CD14-positive monocyte (primary cell): ENCODE measurements at places on chromosomes 16 and 17.

DNA sequence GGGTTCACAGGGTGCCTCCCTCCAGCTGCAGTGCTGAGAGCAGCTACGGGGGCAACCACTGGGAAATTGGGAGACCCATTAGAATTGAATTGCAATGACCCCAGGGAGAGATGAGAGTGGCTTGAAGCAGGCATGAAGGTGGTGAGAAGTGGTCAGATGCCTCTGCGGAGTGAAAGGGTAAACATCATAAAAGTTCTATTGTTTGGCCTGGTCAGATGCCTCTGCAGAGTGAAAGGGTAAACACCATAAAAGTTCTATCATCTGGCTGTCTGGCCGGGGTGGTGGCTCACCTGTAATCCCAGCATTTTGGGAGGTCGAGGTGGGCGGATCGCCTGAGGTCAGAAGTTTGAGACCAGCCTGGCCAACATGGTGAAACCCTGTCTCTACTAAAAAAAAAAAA is 53.5 kb downstream of the TNFRSF13B start:
- no peak for DNase-seq

GRCh38 chr16:58859958-58860669 is 126.0 kb upstream of the GOT2 start:
- no peak for DNase-seq

GRCh38 chr16:16923479-16923878 is 544.5 kb downstream of the NPIPA7 start:
- DNase-seq = no peak

GRCh38 chr16:63596716-63597115 is 1525.1 kb downstream of the CDH11 start:
- no peak for DNase-seq

- DNase-seq = no peak
These were observed 51.3 kb upstream of the GNG13 start for GRCh38 chr16:851871-852270.

DNA sequence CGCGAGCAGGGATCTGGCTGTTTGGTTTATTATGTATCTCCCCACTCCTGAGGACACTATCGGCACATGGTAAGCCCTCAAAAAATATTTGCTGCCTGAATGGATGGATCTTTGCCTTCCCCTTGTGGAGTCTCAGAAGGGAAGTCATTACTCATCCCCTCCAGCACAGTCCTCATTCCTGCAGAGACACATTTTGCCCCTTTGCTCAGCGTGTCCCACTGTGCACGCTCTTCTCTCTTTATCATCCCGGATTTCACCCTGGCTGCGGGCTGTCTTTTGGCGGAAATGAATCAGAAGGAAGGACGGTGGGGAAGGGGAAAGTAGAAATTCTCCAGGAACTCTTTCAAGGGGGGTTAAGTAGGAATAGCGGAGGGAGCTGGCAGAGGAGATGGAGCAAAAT is 125.2 kb upstream of the CDC42EP4 start:
- DNase-seq = no peak

DNA sequence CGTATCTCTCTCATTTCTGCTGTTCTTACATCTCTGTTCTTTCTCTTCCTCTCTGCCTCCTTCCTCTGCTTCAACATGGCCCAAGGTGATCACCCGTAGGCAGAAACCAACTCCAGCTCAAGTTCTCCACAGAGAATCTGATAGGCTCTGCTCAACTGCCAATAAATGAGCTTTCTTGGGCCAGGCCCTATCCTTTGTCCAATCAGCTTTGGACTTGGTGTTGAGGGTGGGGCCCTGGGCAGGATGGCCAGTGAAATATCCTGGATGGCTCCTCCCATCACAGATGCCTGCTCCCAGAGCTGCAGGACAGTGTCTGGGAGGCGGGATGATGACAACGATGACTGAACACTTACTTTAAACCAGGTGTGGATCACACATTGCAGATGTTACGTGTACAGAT is 17.4 kb upstream of the BRD7 start:
- DNase-seq = no peak

- no peak for DNase-seq
These were observed 11.4 kb downstream of the NDUFAF8 start for GRCh38 chr17:81250286-81251093.
